Astrocyte of the cerebellum (primary cell): ENCODE measurements at places on chromosomes 4 and X.
A peak's percentile ranks its signal among the peaks of the same experiment; 100 is the strongest.

GRCh38 chr4:139511320-139511719 lies 44.7 kb downstream of the SETD7 start:
- peak; percentile 41 for DNase-seq

DNA sequence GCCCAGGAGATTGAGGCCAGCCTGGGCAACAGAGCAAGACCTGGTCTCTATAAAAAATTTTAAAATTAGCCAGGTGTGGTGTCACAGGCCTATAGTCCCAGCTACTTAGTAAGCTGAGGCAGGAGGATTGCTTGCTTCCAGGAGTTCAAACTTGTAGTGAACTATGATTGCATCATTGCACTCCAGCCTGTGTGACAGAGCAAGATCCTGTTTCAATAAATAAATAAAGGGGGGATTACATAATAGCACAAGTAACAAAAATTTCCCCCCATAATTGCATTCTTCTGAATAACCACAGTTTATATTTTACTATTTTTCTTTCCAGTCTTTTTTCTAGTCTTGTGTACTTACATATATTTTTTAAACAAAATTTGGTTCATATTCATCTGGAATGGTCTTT lies 135.6 kb downstream of the CHIC2 start:
- peak; percentile 22 for DNase-seq

GRCh38 chrX:101071582-101071981 lies 7.1 kb upstream of the TMEM35A start:
- no peak for DNase-seq

GRCh38 chrX:41332005-41332404 lies 2.0 kb upstream of the DDX3X start:
- DNase-seq = no peak

- peak; percentile 82 for DNase-seq
Observed at GRCh38 chrX:131763674-131764073, 219.8 kb downstream of the OR13H1 start.

GRCh38 chr4:186150926-186151325 lies 40.4 kb upstream of the CYP4V2 start:
- DNase-seq = no peak

GRCh38 chr4:72969976-72970375 lies 99.5 kb downstream of the COX18 start:
- DNase-seq = peak; percentile 35

DNA sequence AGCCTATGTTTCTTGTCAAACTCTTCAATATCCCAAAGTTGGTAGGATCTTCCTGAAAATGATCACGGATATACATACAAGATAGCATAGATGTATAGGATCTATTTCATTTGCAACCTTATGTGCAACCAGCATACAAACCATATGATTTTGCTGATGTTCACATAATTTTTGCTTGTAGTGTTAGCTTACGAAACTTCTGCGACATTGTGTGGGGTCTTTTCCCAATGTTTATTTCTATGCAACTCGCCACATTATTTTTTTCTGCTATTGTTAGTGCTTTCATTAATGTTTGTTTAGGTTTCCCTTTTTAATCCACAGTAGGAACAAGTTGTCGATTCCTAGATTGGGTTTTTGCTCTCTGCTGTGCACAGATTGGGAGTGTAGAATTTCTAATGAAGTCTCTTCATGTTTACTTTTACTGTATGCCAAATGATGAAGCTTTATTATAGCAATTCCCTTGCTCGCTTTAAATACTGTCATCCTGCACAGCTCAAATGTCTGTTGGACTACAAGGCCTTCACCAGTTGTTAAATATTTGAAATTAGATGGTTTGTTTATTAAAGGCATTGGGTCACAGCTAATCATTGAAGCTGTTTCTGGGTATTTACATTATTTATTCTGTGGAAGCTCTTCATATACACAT lies 257.6 kb upstream of the PCDH7 start:
- no peak for DNase-seq

DNA sequence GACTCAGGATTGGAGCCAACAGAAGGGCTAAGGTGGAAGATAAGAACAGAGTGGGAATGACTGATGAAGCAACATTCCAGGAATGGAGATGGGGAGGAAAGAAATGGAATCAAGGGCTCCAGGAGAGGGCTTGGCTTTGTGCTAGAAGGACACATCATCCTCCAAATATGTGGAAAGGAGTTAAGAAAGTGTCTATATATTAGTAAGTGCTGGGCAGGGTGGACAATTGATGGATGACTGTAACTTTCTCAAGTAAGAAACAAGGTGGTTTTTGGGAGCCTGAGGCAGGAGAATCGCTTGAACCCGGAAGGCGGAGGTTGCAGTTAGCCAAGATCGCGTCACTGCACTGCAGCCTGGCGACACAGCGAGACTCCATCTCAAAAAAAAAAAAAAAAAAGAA lies 71.6 kb upstream of the NFKB1 start:
- peak; percentile 79 for DNase-seq

- DNase-seq = no peak
Observed at GRCh38 chrX:46967547-46967946, 55.3 kb downstream of the JADE3 start.

- DNase-seq = no peak
Observed at GRCh38 chr4:108314900-108315589, 146.3 kb upstream of the LEF1 start.

- no peak for DNase-seq
Observed at GRCh38 chr4:41400296-41400695, 137.7 kb upstream of the LIMCH1 start.

DNA sequence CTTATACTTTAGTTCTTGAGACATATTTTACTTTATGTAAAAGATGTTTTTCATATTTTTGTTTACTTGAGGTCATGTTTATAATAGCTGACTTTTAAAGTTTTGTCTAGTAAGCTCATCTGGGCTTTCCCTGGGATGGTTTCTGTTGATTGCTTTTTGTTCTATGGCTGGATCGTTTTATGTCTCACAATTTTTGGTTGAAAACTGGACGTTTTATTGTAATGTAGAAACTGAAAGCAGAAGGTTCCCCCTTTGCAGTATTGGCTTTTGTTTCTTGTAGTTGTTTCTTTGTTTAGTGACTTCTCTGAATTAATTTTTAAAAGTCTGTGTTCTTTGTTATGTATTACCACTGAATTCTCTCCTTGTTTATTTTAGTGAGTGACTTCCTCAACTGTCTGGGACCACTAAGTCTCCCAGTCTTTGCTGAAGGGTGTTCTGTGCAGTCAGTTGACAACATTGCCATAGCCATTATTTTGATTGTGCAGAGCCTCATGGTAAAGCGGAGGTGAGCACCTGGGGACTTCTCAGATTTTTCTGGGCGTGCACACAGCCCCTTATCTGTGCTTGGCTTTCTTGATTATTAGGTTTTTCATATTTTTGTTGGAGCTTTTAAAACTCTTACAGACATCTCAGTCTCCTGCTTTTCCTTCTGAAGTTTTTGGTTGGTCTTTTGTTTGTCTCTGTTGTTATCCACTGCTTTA lies 31.0 kb downstream of the KDM6A start:
- DNase-seq = no peak

DNA sequence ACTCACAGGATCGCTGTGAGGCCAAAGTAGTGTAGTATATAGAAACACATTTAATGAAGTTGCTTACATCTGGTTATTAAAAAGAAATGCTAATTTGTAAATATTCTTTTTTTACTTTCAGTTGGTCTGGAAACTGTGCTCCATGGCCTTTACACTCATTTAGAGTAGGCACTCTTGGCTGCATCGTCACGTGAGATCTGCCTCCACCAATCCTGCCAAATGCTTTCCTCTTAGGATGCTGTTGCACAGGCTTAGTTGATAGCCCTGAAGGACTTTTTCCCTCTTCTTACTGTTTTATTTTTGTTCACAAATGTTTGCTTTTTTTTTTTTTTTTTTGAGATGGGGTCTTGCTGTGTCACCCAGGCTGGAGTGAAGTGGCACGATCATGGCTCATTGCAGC lies 6.3 kb downstream of the CPE start:
- DNase-seq = no peak

GRCh38 chr4:160493206-160493605 lies 1390.3 kb downstream of the RAPGEF2 start:
- no peak for DNase-seq

DNA sequence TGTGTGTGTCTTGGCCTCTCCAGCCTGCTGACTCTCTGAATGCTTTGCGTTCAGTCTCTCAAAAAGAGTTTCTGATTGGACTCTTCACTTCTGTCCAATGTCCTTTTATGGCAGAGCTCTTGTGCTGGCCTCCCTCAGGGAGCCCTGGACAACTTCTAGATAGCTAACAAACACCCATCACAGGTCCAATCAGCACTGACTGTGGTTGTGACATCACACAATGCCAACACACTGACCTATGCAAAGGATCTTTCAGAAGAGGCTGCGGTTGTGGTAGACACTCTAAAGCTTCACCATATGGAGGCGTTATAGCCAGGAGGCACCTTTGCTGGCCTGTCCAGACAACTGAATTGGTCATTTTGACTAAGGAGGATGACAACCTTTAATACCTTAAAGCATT lies 53.8 kb upstream of the LSM6 start:
- no peak for DNase-seq
